Epithelial cell of umbilical artery (primary cell): ENCODE measurements at places on chromosomes 12 and 14. TPM values are rescaled to one million over a fixed set of nuclear protein-coding genes. Genes with fewer than 3 reads are reported as not detected.

Gene DCN
- total RNA-seq = 8.8 and 47.1 TPM in 2 replicates

Gene MYF6
- under 0.01 TPM in 1 of 2 replicates, not detected in the other for total RNA-seq

Gene NTF3
- total RNA-seq = 0.32 TPM in 1 of 2 replicates, not detected in the other

Gene POLR3B
- 9.1 and 13.7 TPM in 2 replicates for total RNA-seq
